Adrenal gland (tissue), 19 donors: ENCODE measurements at places on chromosomes 12 and 14.

DNA sequence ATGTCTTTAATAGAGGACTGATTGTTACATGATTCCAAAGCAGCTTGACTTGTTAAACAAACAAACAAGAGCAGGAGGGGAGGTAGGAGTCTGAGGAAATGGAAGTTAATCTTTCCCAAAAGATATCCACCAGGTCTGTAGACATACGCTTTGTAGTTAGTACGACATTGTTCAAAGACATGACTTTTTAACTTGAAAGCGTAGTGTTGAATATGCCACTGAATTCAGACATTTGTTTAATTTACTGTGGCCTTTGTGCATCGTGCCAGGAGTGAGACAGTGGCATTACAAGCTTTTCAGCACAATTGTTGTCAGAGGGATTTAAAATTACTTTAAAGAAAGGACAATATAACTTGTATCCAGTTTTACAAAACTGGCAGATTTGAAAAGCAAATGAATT is 53.0 kb downstream of the SAV1 start:
- no peak for DNase-seq

DNA sequence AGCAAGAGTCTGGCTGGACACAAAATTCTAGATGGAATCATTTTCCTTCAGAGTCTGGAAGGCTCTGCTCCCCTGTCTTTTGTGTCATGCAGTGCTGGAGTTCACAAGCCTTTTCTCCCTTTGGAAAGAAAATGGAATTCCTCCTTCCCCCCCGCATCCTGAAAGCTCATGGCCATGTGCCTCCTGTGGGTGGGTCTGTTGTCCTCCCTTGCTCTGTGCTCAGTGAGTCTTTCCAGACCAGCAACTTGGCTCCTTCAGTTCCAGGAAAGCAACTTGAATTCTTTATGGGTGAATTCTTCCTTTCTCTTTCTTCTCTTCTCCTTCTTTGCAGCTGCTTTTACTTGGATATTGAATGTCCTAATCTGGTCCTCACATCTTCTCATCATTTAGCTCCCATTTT is 70.2 kb downstream of the TUNAR start:
- DNase-seq: no peak

- DNase-seq: no peak
Measured at GRCh38 chr12:99910342-99910741, 74.4 kb downstream of the ANKS1B start.

- no peak for DNase-seq
Measured at GRCh38 chr12:102026728-102027127, 35.1 kb downstream of the WASHC3 start.

- no peak for DNase-seq
Measured at GRCh38 chr12:94091624-94092023, 56.8 kb upstream of the PLXNC1 start.
